GF-D8 (cell line): ENCODE measurements at places on chromosomes 12 and 14.

DNA sequence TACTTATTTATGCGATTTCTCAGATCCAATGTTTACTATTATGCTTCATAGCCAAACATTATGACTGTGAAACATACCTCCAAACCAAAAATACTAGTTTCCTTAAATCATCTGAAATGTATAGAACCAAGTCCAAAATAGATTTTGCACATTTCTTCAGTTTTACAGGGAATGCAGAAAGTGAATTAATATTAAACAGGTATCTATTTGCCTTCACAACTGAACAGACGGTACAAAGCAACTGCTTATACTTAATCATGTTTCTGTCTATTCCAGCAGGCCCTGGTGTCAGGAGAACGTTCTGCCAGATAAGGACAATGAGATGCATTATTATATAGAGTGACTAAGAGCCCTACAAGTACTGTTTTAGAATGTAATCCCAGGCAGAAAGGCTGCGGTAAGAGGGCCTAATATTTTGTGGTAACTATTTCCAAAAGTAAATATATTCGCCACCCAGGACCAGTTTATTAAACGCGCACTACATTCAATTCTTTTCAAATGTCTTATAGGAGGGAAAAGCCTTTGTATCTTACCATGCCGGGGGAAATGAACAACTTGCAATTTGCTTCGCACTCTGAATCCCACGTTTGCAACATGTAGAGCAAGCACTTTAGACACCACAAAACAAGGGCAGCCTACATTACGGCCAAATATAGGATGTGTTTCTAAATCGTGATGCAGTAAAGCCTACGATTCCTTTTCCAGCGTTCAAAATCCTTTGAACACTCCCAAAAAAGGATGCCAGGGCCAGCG, 1.5 kb downstream of the CORO1C start:
- peak; percentile 15 for DNase-seq

DNA sequence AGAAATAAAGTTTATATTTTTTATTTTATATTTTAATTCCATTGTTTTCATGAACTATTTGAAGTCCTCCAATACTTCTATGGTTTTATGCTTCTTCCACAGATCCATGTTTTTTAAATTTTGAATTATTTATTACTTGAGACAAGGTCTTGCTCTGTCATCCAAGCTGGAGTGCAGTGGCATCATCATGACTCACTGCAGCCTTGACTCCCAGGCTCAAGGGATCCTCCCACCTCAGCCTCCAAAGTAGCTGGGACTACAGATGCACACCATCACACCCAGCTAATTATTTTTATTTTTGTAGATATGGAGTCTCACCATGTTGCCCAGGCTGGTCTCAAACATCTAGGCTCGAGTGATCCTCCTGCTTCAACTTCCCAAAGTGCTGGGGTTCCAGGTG, 28.8 kb upstream of the DLGAP5 start:
- DNase-seq: no peak

- no peak for DNase-seq
Measured at GRCh38 chr14:74348241-74348734, at the start of gene VRTN. TSS of gene VRTN (plus strand) at chr14:74348471. CDS start at chr14:74356784, 8,313 bp downstream.

DNA sequence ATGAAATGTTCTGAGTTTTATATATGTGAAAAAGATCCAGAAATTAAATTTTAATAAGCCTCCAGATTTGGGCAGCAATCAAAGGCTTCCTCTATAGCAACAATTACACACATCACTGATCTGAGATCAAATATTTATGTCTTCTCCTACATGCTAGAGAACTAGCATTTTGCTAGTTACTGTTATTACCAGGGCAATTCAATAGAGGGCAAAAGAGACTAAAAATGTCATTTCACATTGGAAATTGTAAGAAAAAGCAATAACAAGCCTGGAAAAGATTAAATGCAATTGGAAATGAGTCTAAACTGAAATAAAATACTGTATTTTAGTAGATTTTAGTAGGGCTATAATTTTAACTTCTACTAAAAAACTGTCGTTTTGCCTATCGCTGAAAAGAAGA, 32.6 kb upstream of the ANO6 start:
- DNase-seq: no peak

GRCh38 chr12:32108787-32109186, 2.1 kb downstream of the BICD1 start:
- no peak for DNase-seq

GRCh38 chr14:23624830-23625404, 11.2 kb upstream of the DHRS2 start:
- no peak for DNase-seq

- no peak for DNase-seq
Measured at GRCh38 chr12:49635036-49635435, 11.7 kb downstream of the PRPF40B start.

DNA sequence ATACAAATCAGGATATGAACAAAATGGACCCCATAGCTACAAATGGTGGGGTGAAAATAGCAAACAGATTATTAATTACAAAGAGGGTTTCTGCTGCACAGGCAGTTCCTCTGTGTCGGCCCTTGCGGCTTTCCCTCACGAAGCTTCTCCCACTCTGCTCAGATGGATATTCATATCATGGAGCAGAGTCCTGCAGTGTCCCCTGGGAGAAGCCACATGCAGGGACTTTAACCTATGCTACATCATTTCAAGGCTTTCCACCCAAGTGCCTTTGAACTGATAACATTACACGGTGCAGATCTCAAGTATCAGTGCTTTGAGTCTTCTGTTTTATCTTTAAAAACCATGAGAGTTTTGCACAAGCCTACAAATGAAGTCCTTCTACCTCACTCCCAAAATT, 229.1 kb downstream of the PPM1H start:
- no peak for DNase-seq

DNA sequence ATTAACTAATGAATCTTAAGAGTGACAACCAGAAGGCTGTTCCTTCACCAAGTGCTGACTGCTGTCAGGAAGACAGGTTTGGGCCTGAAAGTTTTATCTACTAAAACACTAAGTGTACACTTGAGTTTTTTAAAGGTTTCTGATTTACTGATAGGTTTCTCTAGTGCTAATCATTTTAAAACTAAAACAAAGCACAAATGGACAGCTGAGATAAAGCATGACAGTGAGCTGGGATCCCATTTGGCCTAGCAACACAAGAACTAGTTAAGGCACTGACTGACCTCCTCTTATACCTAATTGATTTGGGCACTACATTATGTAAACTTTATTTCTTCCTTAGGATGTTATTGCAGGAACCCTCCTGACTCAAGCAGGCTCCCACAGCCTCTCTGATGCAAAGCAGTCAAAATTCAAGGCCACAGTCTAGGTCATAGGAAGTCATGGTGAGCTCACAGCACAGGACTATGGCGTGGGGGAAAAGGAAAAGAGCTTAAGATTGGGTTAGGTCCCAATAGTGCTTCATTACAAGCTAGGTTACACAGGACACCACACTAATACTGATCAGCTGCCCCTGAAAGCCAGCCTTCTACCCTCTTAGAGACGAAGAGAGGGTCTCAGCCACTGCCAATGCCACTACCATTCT, 3.5 kb downstream of the STXBP6 start:
- DNase-seq: no peak

DNA sequence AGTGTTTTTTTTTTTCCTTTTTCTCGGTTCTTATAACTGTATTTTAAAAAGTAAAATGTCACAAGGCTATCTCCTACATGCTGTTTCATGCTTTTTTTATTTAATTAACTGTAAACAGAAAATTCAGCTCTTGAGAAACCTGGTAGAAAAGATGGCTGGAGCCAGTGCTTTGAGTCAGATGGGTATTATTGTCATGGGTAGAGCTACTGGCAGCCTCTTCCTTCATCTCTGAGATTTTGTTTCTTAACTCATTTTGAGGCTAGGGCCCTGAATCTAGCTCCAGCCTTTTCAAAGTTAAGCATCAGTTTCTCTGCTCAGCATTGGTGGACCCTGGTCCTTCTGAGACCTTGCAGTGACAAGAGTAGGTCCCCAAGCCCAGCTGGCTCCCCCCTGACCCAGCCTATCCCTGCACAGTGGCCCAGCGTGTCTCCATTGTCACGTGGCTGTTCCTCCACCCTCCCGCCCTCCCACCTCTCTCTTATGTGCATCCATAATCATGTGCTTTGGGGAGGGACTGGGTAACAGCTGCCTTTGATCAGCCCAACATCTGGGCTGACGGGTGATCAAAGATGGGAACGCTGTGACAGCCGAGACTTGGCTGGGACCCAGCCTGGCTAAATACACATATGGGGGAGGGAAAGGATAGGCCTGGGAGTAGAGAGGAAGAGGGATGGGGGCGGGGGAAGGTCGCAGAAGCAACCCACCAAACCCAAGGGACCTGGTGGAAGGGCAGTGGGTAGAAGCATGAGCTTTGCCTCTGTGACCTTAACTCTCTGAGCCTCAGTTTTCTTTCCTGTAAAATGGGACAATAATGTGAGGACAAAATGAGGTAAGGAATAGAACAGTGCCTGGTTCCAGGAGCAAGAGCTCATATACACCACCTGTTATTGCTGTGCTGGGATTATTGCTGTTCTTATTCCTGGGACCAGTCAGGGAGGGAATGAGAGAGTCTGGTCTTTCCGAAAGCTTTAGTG, 24.4 kb upstream of the RBM19 start:
- DNase-seq: no peak

GRCh38 chr14:20332788-20333493, at the start of gene CCNB1IP1:
TSS of gene CCNB1IP1 (minus strand) at chr14:20333279. CDS start at chr14:20316523, 16,756 bp downstream.
- DNase-seq: peak; percentile 77

DNA sequence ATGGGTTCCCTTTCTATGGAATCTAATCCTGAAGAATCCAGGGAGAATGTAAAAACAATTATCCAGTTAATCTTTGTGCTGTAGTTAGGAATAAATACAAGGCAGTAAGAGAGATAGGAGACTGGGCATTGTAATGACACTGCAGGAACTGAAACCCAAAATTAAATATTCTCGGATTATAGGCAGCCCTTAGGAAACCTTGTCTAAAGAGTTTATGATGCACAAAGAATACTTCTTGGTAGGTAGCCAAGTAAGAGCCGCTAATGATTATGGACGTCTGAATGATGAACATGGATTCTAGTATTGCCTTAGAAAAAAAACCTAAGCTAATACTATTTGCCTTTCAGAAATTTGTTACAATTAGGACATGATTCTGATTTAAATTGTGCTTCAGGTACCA, 165.4 kb upstream of the LRIG3 start:
- no peak for DNase-seq

DNA sequence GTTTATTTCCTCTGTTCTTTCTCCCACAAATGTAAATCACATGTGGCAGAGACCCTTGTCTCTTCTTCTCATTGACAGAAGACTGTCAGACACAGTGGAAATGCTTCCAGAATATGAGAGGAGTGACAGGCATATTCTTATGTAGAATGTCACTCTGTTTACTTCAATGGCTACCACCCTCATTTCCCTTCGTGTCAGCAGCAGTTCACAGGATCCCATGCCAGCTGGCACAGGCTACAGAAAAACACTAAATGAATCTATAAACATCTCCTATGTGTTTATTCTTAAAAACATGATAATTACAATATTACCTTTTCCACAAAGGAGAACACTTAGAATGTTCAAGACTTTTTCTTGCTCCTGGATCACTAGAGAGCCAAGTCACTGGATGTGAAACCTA, 183.8 kb upstream of the CNTN1 start:
- no peak for DNase-seq

DNA sequence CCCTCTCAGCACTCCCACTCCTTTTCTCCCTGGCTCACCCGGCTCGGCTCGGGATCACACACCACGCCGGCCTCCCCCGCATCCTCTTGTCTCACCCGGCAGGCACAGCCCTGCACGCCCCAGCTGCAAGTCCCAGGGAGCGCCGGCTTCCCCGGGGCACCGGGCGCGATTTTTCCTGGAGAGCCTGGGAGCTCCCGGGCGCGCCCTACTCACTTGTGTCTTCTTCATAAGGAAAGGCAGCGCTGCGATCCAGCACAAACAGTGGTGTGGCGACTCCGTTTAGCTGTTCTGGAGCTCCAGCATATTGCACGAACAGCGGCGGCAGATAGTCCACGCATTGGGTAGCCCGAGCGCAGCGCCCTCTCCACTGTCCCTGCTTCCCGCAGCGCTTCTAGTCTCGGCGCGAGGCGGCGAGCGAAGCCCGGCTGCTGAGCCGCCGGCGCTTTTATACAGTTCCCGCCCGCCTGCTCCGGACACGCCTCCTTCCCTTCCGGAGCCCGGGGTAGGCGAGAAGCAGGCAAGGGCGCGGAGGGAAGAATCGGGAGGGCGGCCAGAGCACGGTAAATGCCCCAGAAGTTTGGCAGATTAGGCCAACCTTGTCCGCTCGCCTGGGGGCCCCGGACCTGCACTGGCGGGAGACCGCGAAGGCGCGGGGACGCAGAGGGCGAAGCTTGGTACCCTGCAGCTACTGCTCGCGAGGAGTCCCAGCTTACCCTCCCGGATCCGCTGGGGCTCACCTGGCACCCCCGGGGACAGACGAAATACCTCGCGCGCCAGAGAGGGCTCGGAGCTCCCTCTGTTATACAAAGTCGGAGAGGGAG, at the start of gene KITLG:
Gene KITLG, minus strand, starts transcription at position 421 of the 821 bp plus-strand sequence. Its CDS starts 193 bp downstream, at position 228.
- no peak for DNase-seq

GRCh38 chr12:95386051-95386450, 87.9 kb upstream of the METAP2 start:
- no peak for DNase-seq

DNA sequence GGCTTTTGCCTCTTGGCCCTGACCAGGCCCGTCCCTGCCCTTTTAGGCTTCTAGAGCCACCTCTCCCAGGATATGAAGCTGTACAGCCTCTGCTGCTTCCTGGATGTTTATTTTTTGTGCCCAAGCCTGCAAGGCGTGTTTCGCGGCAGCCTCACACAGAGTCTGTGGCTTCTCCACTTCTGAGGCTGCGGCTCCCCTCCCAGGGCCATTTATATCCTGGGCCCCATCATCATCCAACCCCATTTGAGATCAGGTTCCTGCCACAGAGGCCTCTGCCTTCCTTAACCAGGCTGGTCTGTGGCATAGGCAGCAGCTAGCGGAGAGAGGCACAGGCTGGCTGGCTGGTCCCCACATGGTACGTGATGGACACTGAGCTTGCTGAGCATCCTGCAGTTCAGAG, 114.1 kb upstream of the PWP1 start:
- no peak for DNase-seq

GRCh38 chr12:124856132-124856841, 7.4 kb downstream of the SCARB1 start:
- DNase-seq: no peak

- DNase-seq: peak; percentile 6
Measured at GRCh38 chr14:90235179-90235976, 21.0 kb upstream of the PSMC1 start.

- no peak for DNase-seq
Measured at GRCh38 chr12:124802361-124802760, 61.3 kb downstream of the SCARB1 start.

- DNase-seq: no peak
Measured at GRCh38 chr14:93986955-93987354, 10.1 kb upstream of the CCDC197 start.

DNA sequence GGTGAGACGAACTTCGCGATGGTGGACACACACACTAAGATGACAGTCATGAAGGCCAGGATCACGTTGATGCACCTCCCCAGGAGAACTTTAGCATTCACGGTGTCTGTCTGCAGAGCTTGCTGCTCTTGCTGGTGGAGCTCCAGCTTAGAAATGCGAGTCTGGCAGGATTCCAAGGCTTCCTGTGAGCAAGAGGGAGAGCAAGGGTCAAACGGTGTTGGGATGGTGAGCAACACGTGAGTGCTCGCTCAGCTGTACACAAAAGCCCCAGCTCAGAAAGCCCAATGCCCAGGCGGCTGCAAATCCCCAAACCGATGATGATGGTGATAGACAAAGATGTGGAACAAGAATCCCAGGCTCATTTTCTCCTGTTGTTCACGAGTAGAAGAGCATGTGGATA, 78.8 kb downstream of the TMCC3 start:
- DNase-seq: no peak
